ENCODE measurements at places on chromosomes 13 and 19. TPM values are rescaled to one million over a fixed set of nuclear protein-coding genes. Genes with fewer than 3 reads are reported as not detected.

Gene DCLK1
- not detected for total RNA-seq

Gene FUT2
- 0.08 TPM for total RNA-seq

Gene PCSK4
- 9.9 TPM for total RNA-seq

Gene DAND5
- total RNA-seq = 0.54 TPM

Gene ZNF431
- total RNA-seq = 10.8 TPM

Gene ABCC4
- total RNA-seq = 69.3 TPM

DNA sequence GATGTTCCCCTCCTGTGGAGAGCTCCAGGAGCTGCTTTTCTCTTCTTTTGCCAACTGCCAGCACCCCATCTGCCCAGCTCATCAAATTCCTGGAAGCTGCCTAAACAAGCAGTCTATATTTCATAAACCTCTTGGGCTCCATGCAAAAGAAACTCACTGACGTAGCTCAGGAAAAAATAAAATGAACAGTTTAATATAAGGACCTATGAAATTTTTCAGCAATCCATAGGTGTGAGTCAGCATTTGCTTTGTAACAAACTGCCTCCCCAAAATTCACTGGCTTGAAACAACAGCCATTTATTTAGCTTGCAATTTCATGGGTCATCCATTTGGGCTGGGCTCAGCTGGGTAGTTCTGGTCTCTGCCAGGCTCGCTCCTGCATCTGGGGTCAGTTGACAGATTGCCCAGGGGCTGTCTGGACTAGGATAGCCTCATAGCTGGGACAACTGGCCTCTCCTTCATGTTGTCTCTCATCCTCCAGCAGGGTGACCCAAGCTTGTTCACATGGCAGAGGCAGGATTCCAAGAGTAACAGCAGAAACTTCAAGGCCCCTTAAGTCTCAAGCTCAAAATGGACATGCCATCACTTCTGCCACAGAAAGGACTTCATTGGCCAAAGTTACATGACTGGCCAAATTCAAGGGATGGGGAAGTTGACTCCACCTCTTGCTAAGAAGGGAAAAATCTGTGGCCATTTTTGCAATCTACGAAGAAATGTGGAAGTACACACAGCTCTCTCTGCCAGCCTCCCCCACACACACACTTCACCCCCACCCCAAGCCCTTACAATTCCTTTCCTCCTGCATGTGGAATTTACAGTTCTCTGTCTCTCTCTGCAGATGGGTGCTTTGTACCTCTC is 7.9 kb upstream of the PVR start:
- no peak for DNase-seq

DNA sequence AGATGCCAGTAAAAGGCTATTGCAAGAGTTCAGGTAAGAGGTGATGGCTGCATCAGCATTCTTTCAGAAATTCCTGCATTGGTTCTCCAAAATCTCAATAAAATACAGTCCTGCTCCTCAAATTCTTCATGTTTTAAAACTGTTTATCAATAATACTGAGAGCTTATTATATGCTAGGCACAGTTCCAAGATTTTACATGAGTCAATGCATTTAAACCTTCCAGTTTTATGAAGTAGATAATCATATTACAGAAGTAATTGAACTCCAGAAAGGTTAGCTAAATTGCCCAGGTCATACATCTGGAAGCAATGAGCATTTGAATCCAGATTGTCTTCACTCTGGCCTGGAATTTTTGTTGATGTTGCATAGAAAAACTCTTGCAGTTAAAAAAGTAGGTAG is 282.9 kb upstream of the SLITRK6 start:
- no peak for DNase-seq

DNA sequence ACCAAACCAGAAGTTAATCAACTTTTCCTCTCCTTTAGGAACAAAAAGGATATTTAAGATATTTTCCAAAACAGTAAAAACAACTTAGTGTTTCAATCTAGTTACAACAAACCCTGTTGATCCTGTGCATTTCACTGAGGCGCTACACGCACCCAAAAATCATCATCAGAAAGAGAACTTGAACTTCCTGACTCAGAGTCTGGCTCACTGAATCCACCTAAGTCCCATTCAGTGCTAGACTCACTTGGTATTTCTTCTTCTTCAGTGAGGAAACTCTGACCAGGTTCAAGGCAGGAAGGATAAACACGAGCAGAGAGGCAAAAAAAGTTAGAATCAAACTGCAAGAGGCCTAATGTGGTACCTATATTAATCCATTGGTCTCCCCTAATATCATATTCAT is 2.2 kb downstream of the KBTBD6 start:
- DNase-seq = no peak

- no peak for DNase-seq
Measured at GRCh38 chr13:24232474-24232873, 72.0 kb downstream of the SPATA13 start.

DNA sequence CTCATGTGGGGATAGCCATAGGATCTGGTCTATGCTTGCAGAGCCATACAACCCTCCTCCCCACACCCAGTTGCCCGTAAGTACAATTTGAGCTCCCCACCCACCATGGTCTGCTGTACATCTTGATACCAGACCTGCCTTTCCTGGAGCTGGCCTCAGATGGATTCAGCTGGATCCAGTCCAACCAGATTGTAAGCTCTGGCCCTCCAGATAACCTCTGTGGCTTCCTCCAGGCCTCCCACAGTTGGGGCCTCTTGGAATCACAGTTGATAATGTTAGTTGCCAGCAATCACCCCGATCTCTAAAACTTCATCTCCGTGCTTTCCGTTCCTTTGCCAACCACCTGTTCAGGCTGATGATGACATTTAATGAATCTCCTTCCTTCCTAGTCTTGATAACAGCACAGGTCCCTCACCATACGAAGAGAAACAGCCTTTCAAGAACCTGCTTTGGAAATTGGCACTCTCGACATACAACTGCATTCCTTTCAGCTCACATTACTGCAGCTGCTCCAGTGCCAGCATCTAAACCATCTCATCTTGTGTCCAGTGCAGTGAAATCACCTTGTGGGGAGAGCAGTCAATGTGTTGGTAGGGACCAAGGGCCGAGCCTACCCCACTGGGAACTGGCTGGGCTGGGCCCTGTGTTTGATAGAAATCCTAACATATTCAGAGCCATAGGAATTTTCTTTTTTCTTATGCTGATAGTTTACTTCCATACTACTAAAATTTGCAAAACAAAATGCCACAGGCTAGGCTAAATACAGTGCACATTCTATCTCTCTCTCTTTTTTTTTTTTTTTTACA is 15.1 kb upstream of the FOXO1 start:
- no peak for DNase-seq

DNA sequence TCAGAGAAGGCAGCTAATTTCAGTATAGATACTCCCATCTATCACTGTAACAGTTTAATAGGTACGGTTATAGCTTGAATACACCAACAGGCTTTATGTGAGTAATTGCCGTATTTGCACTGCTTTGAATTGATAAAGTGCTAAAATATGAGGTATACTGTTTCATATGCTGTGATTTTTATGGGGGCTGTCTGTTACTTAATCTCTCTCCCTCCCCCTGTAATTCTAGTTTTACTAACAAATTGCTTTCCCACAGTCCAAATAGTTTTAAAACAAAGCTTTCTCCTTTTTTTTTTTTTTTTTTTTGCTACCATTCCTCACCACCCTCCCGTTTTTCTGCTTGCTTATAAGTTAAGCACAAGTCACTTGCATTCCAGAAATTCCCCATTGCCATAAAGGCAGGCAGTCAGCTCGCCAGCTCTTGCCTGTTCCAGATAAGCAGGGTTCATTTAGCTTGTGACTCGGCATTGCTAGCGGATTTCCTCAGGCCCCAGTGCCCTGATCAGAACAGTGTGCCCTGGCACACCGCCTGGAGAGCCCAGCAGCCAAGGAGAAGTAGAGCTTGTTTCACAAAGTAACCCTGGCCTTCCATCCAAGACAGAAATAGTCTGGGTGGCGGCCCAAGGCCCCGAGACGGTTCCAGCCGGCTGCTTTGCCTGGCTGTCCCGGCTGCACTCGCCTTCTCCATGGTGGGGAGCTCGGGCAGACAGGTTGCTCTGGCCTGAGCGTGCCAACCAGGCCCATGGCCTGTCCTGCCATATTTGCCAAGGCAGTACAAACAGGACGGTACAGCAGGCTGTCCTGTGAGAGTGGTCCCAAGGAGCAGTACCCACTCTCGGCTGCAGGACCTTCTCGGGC is 43.5 kb upstream of the NPAS1 start:
- DNase-seq = no peak

GRCh38 chr13:62320129-62321108 is 904.8 kb upstream of the PCDH20 start:
- peak; percentile 12 for DNase-seq

DNA sequence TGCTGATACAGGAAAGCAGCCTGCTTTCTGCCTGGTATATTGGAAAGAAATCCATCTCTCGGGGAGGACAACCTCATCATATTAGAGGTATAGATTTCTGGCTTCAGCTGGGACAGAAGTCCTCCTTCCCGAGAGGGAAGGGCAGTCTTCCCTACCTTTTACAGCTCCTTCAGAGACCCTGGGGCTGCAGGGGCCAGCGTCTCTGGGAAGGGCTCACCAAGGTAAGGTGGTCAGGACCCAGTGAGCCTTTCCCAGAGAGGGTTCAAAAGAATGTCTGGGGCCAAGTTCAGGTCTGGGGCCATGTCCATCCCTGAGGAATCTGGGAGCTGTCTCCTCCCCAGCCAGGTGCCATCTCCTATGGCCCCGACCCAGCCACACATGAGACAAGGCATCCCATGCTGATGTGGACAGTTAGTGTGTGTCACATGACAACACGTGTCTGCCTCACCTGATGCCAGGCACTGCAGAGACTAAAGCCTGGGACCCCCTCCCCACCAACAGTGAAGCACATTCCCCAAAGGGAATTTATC is 136.4 kb downstream of the URI1 start:
- DNase-seq = no peak

Measured in Panc1 (cell line).